ENCODE measurements at places on chromosomes 4 and X. TPM values are rescaled to one million over a fixed set of nuclear protein-coding genes. Genes with fewer than 3 reads are reported as not detected.

Gene USP9X
- 56.9 TPM for total RNA-seq

Gene MTNR1A
- not detected for total RNA-seq

Gene ERCC6L
- total RNA-seq, result 8.2 TPM

Gene GPR143
- not detected for total RNA-seq

Gene CT45A5
- not detected for total RNA-seq

Gene GLRA2
- total RNA-seq, result not detected

Gene SLC26A1
- total RNA-seq, result 0.25 TPM

Gene CXCR3
- 107 TPM for total RNA-seq

Gene FAM47A
- total RNA-seq, result not detected
